ENCODE measurements at places on chromosomes 3 and 15.
A peak's percentile ranks its signal among the peaks of the same experiment; 100 is the strongest.

DNA sequence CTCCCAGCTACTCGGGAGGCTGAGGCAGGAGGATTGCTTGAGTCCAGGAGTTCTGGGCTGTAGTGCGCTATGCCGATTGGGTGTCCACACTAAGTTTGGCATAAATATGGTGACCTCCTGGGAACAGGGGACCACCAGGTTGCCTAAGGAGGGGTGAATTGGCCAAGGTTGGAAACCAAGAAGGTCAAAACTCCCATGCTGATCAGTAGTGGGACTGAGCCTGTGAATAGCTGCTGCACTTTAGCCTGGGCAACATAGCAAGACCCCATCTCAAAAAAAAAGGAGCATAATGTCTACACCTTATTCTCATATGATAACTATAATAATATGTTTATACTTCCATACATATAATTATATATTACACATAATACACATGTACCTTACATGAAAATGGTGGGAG is 6.1 kb upstream of the GLB1 start:
- no peak for DNase-seq

- DNase-seq, result no peak
These were observed 121.2 kb upstream of the NAALADL2 start for GRCh38 chr3:174737966-174738365.

GRCh38 chr3:81867875-81868274 is 106.4 kb upstream of the GBE1 start:
- DNase-seq, result no peak

GRCh38 chr3:7015683-7016440 is 154.9 kb downstream of the GRM7 start:
- no peak for DNase-seq

GRCh38 chr3:146325170-146325569 is 74.3 kb upstream of the PLSCR4 start:
- DNase-seq, result no peak

GRCh38 chr15:82709081-82709420 is 624 bp downstream of the AP3B2 start:
- DNase-seq, result no peak

- no peak for DNase-seq
These were observed 35.4 kb downstream of the SV2B start for GRCh38 chr15:91135201-91136130.

DNA sequence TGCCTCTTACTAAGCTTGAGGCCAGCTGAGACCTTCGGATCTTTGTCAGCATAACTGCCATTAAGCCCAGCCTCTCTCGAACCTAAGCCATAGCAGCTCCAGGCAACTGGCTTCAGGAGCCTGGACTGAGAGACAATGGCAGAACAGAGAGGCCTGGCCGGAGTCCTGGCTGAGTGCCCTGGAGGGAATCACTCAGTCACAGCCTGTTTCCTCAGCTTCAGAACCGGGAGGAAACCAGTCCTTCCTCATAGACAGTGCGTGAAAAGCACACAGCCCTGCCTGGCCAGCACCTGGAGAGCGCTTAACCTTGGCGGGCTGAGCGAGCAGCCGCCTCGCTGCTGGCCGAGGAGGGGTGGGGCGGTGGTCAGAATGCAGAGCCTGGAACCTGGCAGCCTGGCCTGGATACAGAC is 21.6 kb downstream of the RNU5B-1 start:
- peak; percentile 31 for DNase-seq

DNA sequence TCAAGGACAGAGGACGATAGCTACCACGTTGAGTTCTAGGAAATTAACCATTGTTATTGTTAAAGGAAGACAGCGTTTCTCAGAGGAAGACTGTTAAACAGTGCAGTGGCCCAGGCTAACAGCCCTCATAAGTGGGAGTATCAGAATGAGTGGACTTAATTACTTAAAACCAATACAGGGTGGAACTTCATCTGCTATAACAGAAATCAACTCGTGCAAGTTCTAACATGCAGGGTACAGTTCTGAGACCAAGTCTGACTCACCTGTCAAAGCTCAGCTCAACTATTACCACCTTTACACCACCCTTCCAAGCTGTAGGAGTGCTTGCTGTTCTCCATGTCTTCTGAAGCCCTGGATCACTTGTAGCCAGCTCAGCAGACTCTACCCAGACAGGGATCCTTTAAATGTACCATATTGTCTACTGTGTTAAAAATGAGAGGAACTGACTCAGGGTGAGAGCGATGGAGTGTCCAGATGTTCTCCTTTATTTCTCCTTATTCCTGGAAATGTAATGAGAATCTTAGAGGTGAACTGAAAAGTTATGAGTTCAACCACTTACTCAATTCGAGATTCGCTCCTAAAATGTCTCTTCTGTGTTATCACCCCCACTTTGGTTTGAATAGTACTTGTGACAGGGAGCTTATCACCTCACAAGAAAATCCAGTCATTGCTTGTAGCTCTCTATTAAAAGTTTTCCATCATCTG is 26.5 kb downstream of the CD86 start:
- DNase-seq, result peak; percentile 91

- DNase-seq, result peak; percentile 88
These were observed 25.9 kb downstream of the SMAD3 start for GRCh38 chr15:67091071-67091979.

DNA sequence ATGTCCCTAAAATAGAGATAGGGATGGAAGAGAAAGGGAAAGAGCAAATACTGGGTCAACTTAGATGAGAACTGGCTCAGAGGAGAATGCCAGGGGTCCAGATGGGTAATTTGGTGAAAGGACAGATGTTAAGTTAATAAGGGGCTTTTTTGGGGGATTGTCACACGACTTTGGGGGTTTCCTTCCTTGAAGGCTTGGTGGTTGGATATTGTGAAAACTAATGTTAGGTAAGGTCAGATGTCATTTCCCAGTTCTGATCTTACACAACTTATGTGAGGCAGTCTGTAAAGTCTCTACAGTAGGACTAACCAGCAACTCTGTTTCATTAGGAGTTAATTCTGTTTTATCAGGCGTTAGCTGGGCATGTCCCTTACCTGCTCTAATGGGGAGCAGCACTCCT is 231.1 kb downstream of the NR2F2 start:
- DNase-seq, result no peak

DNA sequence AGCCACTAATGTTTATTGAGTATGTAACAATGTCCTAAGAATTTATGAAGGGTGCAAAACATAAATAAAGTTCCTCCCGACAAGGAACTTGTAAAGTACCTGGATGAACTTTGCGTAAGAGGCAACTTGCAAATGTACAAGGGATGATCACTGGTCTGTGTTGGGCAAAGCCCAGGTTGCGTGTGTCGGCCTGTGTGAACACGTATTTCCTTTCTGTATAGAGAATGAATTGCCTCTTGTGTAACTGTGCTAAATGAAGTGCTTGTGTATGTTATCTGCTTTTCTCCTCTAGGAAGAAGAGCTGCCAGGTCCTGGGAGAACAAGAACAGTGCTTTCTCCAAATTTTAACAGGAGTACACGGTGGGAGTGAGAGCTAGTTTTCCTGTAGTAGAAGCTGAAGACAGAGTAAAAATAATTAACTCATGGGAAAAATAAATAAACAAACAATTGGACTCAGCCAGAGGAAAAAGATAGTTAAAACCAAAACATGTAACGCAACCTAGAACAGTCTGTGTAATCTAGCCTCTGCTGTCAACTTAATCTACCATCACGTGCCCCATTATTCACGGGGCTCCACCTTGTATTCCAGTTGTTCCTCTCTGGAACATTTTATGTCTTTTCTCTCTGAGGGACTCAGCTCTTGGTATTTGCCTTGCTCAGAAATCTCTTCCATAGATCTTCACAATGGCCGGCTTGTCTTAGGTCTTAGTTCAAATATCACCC is 83.7 kb upstream of the RASGRP1 start:
- peak; percentile 97 for DNase-seq

- no peak for DNase-seq
These were observed 101.4 kb downstream of the FAM43A start for GRCh38 chr3:194787072-194787471.

Measured in epithelial cell of esophagus (primary cell).